ENCODE measurements at places on chromosomes 11 and 22.

DNA sequence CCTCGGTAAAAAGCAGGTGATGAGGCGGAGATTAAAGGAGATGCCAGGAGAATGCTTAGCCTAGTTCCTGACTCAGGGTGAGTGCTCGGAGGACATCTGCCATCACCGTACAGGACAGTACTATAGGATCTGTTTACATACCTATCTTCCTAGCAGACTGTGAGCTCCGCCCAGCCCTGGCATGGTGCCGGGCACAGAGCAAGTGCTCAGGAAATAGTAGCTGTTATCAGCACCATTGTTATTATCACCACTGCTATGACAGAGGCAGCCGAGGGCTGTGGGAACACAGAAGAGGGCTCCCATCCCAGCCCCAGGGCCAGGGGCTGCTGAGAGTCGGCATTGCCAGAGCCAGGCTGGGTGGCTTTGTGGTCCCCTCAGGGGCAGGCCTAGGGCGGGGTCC lies 642 bp upstream of the SEPTIN3 start:
- no peak for DNase-seq

DNA sequence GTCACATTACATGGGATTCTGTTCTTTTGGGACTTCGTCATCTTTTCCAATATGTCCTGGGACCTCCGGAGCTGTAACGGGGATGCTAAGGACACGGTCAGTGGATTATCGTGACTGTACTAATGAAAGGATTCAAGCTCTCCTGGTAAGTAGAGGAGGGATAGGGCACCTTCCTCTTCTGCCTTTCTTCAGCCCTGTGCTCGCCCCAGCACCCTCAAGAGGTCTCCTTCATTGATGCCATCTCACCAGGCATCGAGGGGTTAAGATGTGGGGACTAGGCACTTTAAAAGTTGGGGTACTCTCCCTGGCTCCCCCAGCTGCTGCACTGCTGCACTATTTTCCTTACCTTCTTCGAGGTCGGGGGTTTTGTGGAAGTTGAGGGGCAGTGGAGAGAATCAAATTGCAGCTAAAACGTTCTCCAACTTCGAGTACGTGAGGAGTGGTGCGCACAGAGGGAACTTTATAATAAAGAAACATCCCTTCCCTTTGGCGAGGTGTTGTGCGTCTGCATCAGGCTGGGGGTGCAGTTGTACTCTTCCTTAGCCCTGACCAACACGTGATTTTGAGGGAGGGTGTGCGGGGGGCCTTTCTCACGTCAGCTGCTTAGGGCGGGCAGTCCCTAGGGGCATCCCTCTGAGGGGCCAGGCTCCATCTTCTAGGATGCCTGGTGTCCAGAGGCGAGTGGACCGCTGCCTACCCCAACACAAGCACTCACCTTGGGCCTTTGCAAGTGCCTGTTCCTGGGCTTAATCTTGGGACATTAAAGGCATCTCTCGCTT lies 96.1 kb downstream of the GRAMD1B start:
- DNase-seq: no peak

GRCh38 chr11:71418643-71419042 lies 29.6 kb downstream of the DHCR7 start:
- no peak for DNase-seq

DNA sequence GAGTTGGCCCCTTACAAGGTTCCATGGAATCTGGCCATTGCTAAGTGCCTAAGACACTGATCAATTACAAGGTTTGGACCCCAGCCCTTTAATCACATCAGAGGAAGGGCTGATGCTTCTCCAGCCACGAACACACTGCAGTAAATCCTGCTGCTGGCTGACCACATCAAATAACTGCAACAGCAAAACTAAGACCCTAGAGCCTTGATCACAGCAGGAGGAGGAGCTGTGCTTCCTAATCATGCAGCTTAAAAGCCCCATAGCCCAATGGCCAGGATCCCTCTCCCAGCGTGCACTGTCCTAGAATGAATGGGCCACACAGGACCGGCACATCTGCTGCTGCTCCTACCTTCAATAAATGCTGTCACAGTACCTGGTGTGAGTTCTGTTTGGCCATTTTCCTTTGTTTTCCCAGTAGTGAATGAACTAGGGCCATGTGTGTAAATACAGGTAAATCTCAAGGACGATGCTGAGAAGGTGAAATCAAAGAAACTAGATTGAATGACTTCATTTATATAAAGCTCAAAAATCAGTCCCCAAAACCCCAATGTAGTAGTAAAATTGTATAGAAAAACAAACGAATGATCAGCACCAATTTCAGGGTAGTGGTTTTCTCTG lies 12.7 kb downstream of the ZP1 start:
- no peak for DNase-seq

GRCh38 chr11:77104727-77105126 lies 2.1 kb downstream of the OMP start:
- no peak for DNase-seq

- no peak for DNase-seq
Observed at GRCh38 chr11:10117709-10118351, 176.2 kb downstream of the SBF2 start.

- DNase-seq: no peak
Observed at GRCh38 chr11:123451183-123451781, 21.2 kb downstream of the GRAMD1B start.

DNA sequence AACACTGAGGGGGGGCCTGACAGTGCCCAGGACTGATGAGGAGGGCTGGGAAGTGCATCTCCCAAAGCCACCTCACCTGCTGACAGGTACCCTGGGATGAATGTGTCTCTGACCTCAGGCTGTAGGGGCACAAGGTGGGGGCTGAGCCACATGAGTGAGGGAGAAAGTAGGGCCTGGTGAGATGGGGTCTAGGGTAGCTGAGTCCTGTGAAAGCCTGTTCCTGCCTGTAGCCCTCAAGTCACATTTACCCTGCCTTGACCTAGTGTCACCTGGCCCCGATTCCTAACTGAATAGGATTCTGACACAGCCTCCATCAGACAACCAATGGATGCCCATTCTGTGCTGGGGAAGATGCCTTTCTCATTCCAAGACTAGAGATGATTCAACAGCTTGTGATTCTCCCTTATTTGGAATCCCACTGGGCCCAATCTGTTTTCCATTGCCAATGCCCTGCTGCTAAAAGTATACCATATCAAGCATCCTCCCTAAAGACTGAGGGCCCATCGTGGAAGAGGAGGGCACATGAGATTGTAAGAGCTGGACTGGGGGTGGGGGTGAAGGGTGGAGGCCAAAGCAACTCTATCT lies 11.1 kb upstream of the RFPL1 start:
- no peak for DNase-seq

DNA sequence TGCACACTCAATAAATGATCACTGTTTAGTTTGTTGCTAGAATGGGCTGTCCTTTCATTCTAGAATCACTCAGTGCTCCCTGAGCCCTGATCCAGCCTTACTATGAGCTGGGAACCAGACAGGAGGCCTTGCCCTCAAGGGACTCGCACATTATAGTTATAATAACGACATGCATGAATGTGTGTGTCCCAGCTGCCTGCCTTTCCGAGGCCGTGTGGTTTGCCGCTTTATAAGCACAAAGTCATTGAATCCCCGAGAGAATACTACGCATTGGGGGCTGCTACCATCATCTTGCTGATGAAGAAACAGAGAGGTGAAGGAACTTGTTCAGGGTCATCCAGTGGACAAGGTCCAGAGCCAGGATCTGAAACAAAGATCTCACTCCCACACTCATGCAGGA lies 75.7 kb downstream of the NFAM1 start:
- no peak for DNase-seq

GRCh38 chr22:25057013-25057881 lies 104.7 kb downstream of the KIAA1671 start:
- peak; percentile 23 for DNase-seq

GRCh38 chr11:877565-877964 lies 33.0 kb downstream of the CHID1 start:
- DNase-seq: no peak

- DNase-seq: no peak
Observed at GRCh38 chr11:35360055-35360530, 59.3 kb downstream of the SLC1A2 start.

- DNase-seq: no peak
Observed at GRCh38 chr22:42343531-42344081, 73.2 kb upstream of the TCF20 start.

GRCh38 chr11:8828046-8828445 lies 82.9 kb upstream of the AKIP1 start:
- no peak for DNase-seq

DNA sequence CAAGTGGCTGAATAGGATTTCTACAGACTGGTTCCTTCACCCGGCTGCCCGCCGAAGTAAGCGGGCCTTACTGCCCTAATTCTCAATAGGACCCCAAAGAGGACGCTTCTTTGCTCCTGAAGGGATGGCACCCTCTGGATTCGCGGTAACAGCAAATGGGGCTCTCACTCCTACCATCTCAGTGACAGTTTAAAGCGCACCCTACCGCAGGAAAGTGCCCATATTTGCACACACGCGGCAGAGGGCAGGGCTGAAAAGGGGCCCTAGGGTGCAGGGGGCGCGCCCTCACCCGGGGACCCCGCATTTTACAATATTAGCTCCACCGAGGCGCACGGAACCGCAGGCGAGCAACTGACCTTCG lies 985 bp upstream of the UPB1 start:
- DNase-seq: no peak

DNA sequence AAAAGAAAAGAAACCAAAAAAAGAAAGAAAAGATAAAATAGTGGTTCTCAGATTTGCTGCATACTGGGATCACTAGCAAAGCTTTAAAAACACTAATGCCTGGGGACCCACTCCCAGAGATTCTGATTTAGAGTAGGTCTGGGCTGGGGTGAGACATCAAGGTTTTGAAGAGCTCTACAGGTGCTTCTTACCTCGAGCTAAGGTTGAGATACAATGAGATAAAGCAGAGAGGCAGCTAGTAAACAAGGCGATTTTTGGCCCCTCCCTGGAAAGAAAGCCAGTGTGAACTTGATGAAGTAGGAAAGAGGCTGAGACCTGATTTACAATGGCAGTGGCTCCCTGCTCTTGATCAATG lies 327.6 kb upstream of the CCDC90B start:
- no peak for DNase-seq

DNA sequence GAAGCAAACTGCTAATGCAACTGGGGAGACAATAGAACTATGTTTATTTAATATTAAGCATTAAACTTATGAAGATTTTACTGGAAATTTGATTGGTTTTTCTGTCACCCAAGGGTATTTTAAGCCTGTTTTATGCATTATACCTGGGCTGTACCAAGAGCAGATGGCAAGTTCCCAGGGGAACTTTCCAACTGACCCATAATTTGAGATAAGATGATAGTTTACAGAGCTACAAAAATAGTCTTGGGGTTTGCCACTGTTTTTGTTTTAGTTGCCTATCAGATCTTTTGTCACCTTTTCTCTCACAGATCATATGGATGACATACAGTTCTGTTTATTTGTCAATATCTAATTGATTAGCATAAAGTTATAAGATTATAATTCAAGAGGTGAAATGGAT lies 43.9 kb downstream of the PDE3B start:
- DNase-seq: no peak

GRCh38 chr22:40261783-40262182 lies 84.1 kb downstream of the TNRC6B start:
- DNase-seq: no peak

- no peak for DNase-seq
Observed at GRCh38 chr11:113724778-113725177, 18.7 kb upstream of the TMPRSS5 start.

DNA sequence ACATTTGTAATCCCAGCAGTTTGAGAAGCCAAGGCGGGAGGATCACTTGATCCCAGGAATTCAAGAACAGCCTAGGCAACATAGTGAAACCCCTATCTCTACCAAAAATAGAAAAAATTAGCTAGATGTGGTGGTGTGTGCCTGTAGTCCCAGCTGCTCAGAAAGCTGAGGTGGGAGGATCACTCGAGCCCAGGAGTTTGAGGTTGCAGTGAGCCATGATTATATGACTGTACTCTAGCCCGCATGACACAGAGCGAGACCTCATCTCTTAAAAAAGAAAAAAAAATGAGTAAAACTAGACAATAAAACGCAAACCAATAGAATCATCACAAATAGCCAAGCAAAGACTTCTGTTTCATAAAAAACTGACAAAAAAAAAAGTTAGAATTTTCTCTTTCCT lies 21.8 kb downstream of the NUCB2 start:
- no peak for DNase-seq

DNA sequence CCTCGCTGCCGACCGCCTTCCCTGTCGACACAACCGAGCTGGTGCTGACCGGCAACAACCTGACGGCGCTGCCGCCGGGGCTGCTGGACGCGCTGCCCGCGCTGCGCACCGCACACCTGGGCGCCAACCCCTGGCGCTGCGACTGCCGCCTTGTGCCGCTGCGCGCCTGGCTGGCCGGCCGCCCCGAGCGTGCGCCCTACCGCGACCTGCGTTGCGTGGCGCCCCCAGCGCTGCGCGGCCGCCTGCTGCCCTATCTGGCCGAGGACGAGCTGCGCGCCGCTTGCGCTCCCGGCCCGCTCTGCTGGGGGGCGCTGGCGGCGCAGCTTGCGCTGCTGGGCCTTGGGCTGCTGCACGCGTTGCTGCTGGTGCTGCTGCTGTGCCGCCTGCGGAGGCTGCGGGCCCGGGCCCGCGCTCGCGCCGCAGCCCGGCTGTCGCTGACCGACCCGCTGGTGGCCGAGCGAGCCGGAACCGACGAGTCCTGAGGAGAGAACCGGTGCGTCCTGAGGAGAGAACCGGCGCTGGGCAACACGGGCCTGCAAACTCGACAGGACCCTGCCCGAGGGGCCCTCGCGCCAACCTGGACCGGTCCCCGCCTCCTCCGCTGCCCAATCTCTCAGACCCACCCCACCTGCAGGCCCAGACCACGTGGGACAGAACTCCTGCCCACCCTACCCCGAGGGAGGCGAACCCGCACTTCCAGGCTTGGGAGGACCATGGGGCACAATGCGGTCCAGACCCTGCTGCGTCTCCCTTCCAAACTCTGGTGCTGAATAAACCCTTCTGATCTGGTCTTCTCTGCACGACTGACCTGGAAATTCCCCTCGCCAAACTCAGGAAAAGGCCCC lies 866 bp downstream of the GP1BB start:
- DNase-seq: no peak

- DNase-seq: no peak
Observed at GRCh38 chr11:4672470-4672869, 25.2 kb downstream of the OR51E2 start.

DNA sequence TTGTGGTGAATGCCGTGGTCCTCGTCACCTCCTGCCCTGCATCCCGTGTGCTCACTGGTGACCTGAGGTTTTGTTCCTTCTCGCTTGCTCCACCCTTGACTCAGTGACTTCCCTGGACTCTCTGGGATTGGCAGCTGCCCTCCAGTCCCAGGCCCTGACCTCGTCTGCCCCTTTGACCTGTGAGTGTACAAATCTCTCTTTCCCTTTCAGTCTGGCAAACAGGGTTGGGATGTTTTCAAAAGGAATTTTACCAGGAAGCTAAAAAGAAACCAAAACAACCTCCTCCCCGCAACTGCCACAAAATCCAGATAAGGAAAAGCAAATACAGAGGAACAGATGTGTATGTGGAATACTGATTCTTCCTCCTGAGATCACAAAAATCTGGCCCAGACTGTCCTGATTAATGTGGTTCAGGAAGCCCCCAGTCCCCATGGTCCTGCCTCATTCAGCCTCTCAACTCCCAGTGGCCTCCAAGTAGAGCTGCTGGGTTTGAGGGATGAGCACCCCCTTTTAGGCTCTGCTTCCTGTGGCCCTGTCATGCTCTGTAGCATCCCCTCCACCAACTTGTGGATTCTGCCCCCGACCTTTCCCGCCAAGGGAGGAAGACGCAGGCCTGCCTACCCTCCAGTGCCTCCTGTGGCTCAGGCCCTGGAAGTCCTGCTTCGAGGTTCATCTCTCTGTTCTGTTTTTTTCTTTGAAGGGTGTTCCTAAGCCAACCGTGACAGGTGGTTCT lies 15.2 kb downstream of the ROBO4 start:
- DNase-seq: no peak
